Muscle of leg (tissue), 16 donors: ENCODE measurements at places on chromosomes 13 and 19.
A peak's percentile ranks its signal among the peaks of the same experiment; 100 is the strongest.

- DNase-seq = no peak
Observed at GRCh38 chr19:2758601-2759313, 18.9 kb upstream of the SLC39A3 start.

- no peak for DNase-seq
Observed at GRCh38 chr13:100580045-100580444, 8.5 kb downstream of the GGACT start.

DNA sequence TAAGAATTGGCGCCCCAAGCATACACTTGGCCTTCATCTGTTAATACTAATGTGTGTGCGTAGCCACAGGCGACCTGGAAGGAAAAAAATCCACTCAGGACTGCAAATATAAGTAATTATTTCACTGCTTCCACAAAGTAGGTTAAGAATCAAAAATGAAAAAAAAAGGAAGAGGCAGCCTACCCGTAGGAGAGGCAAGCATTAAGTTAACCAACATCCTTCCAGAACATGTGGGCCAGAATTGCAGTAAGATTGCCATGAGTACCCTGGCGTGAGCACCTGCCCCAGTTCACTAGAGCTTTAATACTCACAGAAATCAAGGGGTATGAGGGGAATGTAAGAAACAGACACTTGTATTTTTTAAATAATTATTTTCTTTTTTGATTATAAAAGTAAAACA is 22.2 kb downstream of the RCBTB2 start:
- no peak for DNase-seq

DNA sequence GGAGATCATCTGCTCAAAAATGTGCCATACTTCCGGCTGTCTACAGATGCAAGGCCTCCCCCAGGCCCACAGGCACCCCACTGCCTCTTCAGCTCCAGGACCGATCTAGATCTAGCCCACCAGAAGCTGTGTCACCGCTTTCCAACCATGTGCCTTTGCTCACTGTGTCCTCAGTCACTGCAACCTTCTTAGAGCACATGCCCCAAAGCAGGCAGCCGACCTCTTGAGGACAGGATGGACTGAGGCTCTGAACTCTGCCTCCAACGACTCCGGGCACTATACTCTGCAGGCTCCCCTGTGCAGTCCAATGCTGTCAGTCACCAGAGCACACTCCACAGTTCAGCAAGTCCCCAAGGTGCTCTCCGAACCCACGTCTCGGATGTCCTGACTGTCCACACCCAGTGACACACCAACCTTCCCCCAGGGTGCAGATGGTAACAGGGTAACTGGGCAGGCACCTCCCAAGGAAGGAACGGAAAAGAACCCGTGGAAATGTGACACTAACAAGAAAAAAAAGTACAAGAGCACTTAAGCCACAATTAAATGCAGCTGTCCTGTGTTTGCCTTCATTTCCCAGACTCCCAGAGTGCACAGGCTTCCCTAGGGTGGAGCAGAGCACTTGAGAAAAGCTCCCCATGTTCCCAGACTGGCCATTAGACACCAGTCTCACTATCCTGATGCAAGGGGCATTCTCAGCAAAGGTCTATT is 4.8 kb downstream of the STK24 start:
- DNase-seq = peak; percentile 59

DNA sequence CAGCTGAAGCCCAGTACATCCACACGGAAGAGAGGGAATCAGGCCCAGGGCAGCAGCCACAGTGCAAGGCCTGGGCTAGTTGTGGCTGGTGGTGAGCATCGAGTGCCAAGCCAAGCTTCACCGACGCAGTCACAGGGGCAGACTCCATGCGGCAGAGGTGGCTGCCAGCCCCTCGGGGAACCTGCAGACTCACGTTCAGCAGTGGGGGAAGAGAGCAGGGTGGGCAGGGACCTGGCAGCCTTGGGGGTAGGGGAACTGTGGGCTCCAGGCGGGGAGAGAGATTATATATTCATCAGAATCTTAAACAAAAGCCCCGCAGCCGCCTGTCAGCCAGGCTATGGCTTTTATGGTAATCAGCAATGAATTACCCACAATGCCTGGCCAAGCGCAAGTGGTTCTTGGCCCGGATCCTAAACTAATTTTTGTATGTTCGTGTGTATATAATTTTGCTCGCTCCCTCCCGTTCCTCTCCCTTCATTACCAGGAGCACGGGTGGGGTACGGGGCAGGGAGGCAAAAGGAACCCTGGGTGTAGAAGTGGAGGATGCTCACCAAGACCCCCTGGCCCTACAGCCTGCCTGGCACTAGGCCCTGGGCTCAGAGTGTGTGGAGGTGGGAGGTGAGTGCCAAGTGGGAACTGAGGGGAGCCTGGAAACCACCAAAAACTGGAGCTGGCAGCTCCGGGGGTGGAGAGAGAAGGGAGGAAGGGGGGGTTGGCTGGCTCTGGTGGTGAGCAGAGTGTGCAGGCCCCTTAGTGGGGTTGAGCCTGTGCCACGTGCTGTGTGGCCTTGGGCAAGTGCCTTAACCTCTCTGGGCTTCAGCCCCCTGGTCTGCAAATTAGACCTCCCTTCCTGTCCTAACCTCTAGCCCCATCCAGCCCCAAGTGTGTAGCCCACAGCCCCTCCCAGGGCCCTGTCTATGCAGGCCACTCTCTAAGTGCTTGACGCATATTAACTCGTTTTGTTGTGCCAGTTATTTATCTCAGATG is 31.9 kb downstream of the PTPRS start:
- peak; percentile 86 for DNase-seq

GRCh38 chr19:48308631-48309586 is 16.4 kb upstream of the EMP3 start:
- peak; percentile 90 for DNase-seq

DNA sequence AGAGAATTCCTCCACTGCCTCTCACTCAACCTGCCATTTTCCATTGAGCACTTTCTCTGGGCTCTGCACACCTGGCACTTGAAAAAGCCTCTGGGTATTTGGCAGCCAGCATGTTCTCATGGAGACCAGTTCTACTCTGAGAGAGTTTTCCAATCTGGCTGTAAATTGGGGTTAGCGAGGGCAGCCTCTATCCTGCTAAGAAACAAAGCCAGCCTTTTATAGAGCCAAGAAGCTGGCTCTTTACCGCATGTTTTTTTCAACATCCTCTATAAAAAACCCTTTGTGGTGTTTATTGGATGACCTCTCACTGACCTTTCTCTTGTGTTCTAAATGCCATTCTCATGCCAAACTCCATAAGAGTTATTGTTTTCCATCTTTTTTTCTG is 52.6 kb upstream of the RCBTB2 start:
- peak; percentile 85 for DNase-seq
